ENCODE measurements at places on chromosomes 6 and 20.

DNA sequence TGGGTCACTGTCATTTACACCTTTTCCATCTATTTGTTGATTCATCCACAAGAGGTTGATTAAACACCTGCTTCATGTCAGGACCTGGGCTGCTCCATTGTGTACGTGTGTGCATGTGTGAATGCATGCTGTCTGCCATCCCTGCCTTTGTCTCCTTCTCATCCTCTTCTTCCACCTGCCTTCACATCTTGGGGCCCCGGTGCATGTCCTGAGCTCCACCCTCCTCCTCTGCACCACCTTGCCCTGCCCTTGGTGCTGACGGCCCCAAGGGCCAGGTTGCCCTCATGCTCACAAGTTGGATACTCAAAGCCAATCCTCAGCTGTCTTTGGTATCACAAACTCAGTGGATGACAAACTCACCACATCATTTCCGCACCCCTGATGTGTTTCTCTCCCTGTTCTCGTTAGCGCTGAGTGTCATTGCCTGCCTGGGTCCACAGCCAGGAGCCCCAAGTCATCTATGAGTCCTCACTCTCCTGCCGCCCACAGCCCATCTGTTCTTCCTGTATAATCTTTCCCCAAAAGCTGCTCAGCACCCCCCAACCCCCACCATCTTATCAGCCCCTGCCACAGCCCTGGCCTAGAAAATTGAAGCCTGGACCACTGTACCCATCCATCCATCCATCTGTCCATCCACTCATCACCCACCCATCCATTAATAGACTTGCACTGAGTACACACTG is 85.0 kb downstream of the SRC start:
- DNase-seq, result no peak

DNA sequence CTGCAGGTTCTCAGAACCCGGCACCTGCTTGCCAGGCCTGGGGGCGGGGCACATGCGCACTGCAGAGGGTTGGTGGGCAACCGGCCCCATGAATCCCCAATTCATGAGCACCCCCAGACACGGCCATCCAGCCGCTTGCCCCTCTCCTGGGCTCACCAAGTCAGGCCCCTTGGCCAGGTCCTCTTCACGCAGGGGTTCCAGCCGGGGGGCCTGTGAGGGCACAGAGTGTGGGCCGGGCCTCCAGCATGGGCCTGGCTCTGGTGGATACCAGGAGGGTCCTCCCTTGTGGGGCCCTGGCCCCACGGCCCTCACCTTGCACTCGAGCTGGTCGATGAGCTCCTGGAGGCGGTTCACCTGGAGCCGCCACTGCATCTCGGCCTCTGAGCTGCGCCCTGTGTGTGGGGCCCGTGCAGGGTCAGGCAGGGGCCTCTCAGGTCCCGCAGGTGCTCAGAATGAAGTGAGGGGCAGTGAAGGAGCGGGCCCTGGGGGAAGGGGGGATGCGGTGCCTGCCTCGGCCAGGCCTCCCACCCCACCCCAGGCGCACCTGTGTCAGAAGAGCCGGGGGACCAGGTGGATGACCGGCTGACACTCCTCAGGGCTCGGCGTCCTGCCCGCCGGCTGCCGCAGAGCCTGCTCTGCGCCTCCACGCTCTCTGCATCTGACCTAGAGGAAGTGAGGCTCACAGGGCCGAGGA is 2.6 kb upstream of the C20orf144 start:
- DNase-seq, result no peak

GRCh38 chr6:111758608-111759329 is 114.5 kb downstream of the FYN start:
- DNase-seq, result no peak

- no peak for DNase-seq
Measured at GRCh38 chr6:148885925-148886845, 139.4 kb downstream of the UST start.

GRCh38 chr20:39164642-39165041 is 202.5 kb downstream of the DHX35 start:
- no peak for DNase-seq

- DNase-seq, result no peak
Measured at GRCh38 chr6:40479706-40480105, 107.5 kb downstream of the LRFN2 start.

Measured in fibroblast of gingiva (primary cell).